ENCODE measurements at places on chromosomes 13 and 19.

- no peak for DNase-seq
Observed at GRCh38 chr19:12623361-12624031, 12.8 kb downstream of the ZNF791 start.

GRCh38 chr13:31000889-31001288, 68.4 kb downstream of the TEX26 start:
- no peak for DNase-seq

DNA sequence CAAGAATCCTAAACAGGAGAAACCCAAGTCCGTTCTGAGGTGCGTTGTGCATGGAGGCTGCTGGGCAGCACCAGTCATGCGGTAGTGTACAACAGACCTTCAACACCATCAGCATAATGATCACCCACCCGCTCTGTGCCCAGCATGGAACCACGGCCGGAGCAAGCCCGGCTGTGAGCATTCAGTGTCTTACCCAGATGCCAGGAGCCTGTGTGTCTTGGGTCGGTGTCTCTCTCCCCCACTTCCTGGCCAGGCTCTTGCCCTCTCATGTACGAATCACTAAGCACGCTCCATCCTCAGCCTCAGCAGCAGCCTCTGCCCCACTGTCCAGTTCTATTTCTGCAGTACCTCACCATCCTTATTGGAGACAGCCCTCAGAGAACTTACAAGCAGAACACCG, 231.6 kb upstream of the IRS2 start:
- no peak for DNase-seq

DNA sequence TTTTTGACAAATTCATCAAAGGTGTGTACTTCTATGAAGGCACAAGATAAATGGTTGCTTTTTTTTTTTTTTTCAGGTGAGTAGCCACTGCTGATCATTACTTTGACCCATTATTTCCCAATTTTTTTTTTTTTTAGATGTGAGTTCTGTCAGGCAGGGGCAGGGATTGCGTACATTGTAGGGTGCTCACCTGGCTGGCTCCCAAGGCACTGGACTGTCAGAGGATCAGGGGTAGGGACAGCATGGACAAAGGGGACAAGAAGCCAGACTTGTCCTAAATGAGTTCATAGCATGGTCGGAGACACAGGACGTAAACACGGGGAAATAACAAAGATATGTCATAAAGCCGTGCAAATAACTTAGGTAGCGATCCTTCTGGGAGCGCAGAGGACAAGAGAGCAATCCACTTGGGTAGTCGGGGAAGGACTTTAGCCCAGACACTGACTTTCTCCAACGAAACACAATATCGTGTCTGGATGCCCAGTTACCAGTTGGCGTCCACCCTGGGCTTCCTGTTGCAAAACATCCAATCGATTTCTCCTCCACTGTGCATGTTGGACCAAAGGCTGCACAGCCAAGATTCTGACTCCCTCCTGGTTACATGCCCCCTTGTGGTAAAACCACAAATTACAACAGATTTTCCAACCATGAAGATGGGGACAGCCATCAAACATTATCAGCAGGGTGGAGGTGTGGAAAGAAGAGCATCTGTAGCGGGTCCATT, 27.5 kb upstream of the KATNAL1 start:
- peak; percentile 6 for DNase-seq

DNA sequence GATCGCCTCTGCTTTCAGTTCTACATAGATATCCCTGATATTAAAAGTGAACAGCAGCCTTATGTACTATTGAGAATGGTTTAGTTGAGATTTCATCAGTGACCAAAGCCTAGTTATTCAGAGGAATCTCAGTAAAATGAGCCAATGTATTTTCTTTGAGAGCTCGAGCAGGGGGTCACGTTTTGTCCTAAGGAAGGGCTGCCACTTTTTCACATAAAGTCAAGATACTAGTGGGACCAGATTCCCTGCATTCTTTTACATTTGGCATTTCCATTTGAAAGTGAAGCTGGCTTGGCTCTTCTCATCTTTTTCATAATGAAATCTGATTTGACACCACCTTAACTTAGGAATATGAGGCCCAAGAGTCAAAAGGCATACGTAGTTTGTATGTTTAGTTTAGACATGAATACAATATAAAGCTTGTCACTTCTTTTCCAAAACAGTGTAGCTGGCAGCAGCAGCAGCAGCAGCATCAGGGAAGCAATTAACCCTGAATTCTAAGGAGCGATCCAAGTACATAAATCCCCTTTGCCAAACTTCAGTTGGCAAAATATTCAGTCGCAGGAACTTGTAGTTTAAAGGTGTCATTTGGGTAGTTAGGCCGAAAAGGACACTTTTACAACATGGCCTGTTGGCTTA, 1752.2 kb upstream of the PCDH20 start:
- DNase-seq, result no peak

DNA sequence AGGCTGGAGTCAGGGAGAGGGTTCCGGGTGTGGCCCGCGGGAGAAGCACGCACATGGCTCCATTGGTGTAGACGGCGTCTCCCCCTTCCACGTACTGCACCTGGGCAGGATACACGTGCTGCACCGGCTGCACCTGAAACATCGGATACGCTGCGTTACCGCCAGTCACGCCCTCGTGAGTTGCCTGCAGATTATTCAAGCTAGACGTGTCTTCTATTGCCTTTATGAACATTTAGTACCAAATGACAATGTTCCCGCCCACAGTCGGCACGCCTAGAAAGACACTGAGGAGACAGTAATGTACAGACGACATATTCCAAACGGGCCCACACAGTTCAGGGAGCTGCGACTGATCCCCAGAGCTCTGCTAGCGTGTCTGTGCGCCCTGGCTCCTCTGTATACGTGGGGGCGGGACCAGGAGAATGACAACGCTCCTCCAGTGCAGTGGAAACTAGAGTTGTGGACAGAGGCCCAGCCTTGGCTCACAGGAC, 64.1 kb upstream of the RANBP3 start:
- no peak for DNase-seq

DNA sequence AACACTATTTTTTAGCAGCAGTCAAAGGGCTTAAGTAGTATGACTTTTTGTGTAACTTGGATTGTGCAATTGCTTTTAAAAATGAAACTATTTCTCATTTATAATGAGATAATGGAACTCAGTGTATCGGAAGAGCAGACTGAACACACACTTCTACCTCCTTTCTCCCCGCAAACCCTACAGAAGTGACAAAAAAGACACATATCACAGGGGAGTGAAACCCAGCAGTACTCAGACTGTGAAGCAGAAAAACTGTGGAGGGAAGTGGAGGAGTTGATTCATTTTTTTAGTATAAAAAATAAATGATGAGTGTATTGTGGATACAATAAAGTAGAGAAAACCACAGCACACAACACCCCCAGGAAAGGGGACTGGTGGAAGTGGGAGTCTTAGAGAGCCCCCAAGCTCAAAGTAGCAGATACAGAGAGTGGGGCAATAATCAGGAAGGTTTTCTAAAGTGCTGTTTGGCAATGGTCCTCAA, 9.7 kb downstream of the LPAR6 start:
- no peak for DNase-seq

GRCh38 chr19:18340990-18341868, 831 bp downstream of the PGPEP1 start:
- no peak for DNase-seq

- no peak for DNase-seq
Observed at GRCh38 chr19:2186071-2186846, 22.5 kb downstream of the DOT1L start.

DNA sequence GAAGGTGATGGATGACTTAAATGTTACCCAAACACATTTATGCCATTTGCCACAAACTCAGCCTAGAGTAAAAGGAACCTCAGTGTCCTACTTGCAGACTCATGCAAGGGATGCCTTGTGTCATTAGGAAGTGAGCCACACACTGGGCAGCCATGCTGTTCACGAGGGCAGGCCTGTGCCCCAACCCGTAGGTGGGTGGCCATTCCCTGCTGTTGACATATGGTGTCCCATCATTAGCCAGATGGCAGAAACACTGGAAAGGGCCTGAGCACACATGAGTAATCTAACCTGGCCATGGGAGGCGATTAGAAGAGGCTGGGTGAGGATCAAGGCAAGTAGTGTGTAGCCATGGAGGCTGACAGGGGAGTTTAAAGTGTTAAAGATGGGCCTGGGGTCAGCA, 9.7 kb upstream of the LRCH1 start:
- no peak for DNase-seq

- DNase-seq, result no peak
Observed at GRCh38 chr13:110092831-110093247, 214.1 kb downstream of the COL4A1 start.

GRCh38 chr13:24353736-24354135, 44.4 kb downstream of the C1QTNF9 start:
- no peak for DNase-seq

DNA sequence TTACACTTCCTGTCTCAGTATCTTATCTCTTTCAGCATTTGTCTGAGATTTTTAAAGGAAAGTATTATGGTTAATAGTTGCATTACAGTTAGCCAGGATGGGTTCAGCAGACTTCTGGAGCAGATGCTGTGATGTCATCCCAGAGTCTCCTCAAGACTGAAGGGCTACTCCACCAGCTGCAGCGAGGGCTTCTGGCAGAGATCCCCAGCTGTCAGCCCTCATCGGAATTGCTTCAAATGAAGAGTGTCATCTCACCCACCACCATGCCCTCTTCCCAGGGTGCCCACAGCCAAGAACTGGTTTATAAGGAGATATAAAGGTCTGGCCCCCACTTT, 84.4 kb downstream of the FAM216B start:
- DNase-seq, result no peak

- no peak for DNase-seq
Observed at GRCh38 chr19:10920288-10920655, 8.2 kb downstream of the YIPF2 start.
